ENCODE measurements at places on chromosomes 7 and 10.

- no peak for DNase-seq
Measured at GRCh38 chr7:112074464-112074863, 131.7 kb downstream of the DOCK4 start.

DNA sequence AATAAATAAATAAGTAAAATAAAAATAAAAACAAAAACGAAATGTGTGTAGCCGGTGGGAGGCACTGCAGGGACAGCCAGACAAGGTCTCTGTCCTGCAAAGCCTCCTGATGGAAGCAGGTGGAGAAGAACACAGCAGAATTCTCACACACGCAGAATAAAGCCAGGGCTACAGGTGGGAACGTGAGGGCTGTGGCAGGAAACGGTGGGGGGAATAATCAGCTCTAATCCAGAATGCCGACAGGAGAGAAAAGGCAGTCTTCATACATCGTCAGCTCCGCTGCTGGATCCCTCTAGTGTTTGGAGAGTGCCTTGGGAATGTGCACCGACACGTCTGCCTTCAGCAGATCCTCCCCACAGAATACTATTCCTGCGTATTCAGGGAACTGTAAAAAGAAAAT, 6.8 kb upstream of the SNX8 start:
- peak; percentile 39 for DNase-seq

DNA sequence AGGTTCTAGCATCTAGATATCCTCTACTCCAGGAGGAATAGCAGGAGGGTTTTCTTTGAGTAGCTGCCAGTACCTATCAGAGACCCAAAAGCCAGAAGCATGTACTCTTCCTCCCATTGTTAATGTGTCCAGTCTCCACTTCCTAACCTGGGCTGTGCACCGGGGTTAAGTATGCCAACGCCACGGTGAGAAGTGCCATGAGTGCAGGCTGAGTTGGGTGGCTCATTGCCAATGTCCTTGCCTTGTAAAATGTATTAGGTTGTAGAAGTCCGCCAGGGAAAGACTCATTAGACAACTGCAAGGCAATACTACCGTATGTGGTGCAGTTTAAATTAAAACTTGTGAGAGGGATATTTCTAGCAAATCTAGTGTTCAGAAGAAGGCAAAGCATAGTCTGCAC, 55.0 kb upstream of the PRR15 start:
- peak; percentile 53 for DNase-seq

- DNase-seq: no peak
Measured at GRCh38 chr7:70322856-70323255, 724.6 kb downstream of the AUTS2 start.

GRCh38 chr7:155294511-155294778, 3.2 kb upstream of the INSIG1 start:
- no peak for DNase-seq

All from cerebellar cortex (tissue), 1 donor.